ENCODE measurements at places on chromosomes 11 and 22.
A peak's percentile ranks its signal among the peaks of the same experiment; 100 is the strongest.

- no peak for DNase-seq
Observed at GRCh38 chr11:102783720-102784119, 3.3 kb upstream of the MMP10 start.

GRCh38 chr11:35046681-35047080, 92.3 kb upstream of the CD44 start:
- DNase-seq: no peak

GRCh38 chr11:56152333-56152732, 7.8 kb downstream of the OR8K5 start:
- no peak for DNase-seq

DNA sequence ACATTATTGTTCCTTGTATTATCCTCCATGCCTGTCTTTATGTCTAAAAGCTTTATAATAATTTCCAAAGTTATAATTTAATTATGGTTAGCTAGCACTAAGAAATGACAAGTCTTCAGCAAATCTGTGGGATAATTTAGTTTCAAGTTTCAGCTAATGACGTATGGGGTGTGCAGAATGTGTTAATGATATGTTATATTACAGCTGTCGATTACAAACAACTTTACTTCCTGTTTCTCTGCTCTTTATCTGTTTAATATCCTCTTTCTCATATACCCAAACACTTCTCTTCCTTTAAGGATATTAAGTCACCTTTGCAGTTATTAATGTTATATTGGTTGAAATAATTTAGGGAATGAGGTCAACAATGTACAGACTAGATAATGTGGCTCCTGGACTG, 161.8 kb downstream of the CASP12 start:
- DNase-seq: no peak

GRCh38 chr11:62150887-62151736, 27.3 kb downstream of the INCENP start:
- no peak for DNase-seq

DNA sequence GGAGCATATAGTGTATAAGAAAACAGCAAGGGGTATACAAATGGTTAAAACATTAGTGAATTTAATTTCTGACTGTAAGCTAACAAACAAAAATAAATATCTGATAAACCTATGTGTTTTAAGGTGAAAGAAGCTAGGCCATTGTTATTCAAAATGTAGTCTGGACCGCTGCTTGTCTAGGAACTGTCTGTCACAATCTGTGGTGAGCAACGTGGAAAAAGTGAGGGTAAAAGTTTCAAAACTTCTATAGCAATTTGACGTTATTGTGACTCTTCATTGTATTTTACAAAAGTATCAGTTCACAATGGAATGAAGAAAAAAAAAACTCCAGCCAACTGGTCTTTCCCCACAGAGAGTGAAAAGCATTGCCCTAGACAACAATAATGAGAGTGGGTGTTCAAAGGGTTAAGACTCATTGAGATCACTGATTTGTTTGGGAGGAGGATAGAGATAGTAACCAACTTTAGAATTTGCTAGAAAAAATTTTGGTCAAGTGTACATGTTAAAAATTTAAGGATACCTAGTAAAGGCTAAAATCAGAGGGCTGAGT, 79.1 kb downstream of the UVRAG start:
- no peak for DNase-seq

GRCh38 chr22:24845041-24845898, 39.3 kb downstream of the SGSM1 start:
- no peak for DNase-seq

DNA sequence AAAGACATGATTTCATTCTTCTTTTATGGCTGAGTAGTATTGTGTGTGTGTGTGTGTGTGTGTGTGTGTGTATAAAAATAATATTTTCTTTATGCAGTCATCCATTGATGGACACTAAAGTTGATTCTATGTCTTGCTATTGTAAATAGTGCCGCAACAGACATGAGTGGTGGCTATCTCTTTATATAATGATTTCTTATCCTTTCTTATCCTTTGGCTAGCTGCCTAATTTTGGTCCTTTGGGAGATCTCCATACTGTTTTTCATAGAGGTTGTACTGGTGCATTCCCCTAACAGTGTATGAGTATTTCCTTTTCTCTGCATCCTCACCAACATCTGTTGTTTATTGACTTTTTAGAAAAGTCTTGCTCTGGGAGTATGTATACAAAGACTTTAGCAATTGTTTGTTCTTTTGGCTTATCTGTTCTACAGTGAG, 107.0 kb downstream of the STIM1 start:
- DNase-seq: no peak

- no peak for DNase-seq
Observed at GRCh38 chr22:43636086-43636485, 176.0 kb downstream of the EFCAB6 start.

DNA sequence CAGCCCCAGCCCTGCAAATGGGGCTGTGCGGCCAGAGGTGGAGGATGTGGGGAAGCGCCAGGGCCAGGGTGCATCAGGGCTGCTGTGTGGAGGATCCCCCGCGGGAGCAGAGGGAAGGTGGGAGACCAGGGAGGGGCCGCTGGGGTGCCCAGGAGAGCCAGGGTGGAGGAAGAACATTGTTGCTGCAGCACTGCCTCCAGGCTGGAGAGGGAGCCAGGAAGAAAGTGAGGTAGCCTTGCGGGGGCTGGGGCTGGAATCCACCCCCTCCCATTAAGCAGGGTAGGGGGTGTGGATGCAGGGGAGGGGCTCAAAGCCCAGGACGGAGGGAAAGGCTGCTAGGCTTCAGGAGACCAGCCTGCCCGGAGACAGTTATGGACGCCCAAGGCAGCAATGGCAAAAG, 15.0 kb downstream of the CABP7 start:
- DNase-seq: no peak

DNA sequence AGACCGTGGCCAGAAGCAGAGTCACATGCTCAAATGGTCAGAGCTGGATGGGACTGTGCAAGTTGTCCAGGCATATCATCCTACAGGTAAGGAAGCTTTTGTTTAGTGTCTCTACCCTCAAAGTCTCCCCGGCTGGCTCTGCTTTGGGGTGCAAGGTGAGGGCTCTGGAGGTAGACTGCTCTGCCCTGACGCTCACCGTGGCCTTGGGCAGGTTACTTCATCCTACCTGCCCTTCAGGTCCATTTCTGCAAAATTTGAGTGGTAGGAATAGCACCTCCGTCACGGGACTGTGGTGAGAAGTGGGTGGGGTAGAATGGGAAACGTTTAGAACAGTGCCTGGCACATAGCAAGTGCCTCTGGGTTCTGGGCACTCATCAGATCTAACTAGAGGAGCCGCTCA, 42.2 kb downstream of the NAT10 start:
- DNase-seq: no peak

- no peak for DNase-seq
Observed at GRCh38 chr22:30893434-30894370, 74.9 kb downstream of the MORC2 start.

- DNase-seq: no peak
Observed at GRCh38 chr11:890794-891540, 19.6 kb downstream of the CHID1 start.

DNA sequence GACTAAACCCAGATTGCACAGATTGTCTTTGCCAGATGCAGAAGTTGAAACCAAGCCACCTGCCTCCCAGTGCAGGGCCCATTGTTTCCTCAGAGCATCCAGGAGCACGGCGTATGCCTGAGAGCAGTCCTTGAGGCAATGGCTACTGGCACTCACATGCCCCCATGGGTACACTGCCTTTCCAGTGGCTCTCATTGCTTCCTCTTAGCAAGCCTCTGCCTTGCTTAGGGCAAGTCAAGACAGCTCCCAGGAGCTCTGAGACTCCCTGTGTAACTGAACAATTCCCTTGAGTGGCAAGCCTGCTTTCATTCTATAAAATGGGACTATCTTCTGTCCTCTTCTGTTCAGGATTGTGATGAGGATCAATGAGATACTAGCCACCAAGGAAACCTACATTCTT, 4.1 kb downstream of the SYTL2 start:
- no peak for DNase-seq

- DNase-seq: no peak
Observed at GRCh38 chr11:20159466-20160381, 551 bp downstream of the DBX1 start.

GRCh38 chr11:69123593-69124545, 31.9 kb upstream of the SMIM38 start:
- no peak for DNase-seq

- DNase-seq: peak; percentile 32
Observed at GRCh38 chr11:6404342-6405051, 14.2 kb downstream of the SMPD1 start.

DNA sequence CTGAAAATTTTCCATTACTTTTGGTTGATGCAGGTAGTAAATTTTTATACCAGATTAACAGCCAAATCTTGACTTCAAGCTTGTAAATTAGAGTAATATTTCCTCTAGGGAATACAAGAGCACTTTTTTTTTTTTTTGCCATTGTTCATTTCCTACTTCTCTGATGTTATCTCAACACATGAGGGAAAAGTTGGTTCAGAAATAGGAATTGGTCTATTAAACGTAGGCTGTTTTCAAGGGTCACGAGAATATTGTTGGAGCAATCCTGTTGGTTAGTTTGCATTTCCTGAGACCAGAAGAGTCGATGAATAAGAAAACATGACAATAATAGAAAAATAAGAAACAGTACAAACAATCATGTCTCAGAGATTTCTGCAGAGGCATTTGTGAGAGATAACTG, 453.9 kb upstream of the CCDC179 start:
- no peak for DNase-seq

DNA sequence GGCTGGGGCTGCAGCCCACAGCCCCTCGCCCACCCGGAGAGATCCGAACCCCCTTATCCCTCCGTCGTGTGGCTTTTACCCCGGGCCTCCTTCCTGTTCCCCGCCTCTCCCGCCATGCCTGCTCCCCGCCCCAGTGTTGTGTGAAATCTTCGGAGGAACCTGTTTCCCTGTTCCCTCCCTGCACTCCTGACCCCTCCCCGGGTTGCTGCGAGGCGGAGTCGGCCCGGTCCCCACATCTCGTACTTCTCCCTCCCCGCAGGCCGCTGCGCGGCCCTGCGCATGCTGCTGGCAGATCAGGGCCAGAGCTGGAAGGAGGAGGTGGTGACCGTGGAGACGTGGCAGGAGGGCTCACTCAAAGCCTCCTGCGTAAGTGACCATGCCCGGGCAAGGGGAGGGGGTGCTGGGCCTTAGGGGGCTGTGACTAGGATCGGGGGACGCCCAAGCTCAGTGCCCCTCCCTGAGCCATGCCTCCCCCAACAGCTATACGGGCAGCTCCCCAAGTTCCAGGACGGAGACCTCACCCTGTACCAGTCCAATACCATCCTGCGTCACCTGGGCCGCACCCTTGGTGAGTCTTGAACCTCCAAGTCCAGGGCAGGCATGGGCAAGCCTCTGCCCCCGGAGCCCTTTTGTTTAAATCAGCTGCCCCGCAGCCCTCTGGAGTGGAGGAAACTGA, 731 bp downstream of the GSTP1 start:
- DNase-seq: peak; percentile 20

DNA sequence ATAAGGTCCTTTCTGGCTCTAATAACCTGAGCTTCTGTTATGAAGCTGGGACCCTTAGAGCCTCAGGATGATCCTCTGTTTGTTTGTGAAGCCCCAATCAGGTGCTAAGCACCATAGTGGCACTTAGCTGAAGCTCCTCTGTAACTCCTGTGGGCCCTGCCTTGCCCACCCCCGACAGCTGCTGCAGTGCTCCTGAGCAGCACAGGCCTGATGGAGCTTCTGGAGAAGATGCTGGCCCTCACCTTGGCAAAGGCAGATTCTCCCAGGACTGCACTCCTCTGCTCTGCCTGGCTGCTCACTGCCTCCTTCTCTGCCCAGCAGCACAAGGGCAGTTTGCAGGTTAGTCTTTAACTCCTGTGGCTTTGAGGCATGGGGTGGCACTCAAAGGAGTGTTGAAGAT, 19.0 kb upstream of the CCDC134 start:
- DNase-seq: peak; percentile 16

- DNase-seq: no peak
Observed at GRCh38 chr11:110323786-110324185, 27.4 kb upstream of the RDX start.

- no peak for DNase-seq
Observed at GRCh38 chr11:33624083-33624482, 76.5 kb downstream of the C11orf91 start.

DNA sequence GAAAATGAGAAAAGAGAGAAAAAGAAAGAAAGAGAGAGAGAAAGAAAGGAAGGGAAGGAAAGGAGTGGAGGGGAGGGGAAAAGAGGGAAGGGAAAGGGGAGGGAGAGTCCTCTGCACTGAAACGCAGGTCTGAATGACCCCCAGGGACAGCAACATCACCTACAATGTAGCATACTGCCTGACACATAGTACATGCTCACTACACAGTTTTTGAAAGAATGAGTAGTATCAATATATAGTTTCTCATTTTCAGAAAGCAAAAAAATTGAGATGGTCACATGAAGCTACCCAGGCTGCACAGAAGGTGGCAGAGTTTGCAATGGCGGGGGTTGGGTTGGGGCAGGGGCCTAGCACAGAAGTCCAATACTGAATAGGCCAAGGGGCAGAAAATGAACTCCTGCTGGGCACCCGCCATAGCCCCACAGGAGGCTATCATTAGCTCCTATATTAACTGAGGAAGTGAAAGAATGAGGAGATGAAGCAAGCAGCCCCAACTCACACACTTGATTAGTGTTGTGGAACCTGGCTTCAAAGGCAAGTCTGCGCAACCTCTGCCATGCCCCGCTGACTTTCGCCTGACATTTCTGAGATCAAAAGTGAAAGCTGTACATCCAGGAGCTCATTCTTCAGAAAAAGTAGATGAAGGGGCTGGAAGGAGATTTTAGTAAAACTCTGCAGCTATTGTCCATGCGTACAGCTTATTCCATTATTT, 241.2 kb upstream of the SYN3 start:
- no peak for DNase-seq

- DNase-seq: no peak
Observed at GRCh38 chr22:50251477-50252081, 514 bp upstream of the HDAC10 start.
